ENCODE measurements at places on chromosomes 16 and 17. TPM values are rescaled to one million over a fixed set of nuclear protein-coding genes. Genes with fewer than 3 reads are reported as not detected.

The CYB5B gene
- polyA plus RNA-seq, result 41.1 TPM

The AOC3 gene
- polyA plus RNA-seq, result 9.7 TPM

The TP53TG3F gene
- polyA plus RNA-seq, result not detected

The RAB26 gene
- 4.7 TPM for polyA plus RNA-seq

The MCRIP2 gene
- polyA plus RNA-seq, result 23.9 TPM

The SCNN1G gene
- 6.1 TPM for polyA plus RNA-seq

The P3H4 gene
- polyA plus RNA-seq, result 1.7 TPM

The SLX4 gene
- 3.5 TPM for polyA plus RNA-seq

The G6PC1 gene
- not detected for polyA plus RNA-seq

The IGFALS gene
- polyA plus RNA-seq, result 0.01 TPM
